AG09319 (cell line): ENCODE measurements at places on chromosomes 12 and 14.

DNA sequence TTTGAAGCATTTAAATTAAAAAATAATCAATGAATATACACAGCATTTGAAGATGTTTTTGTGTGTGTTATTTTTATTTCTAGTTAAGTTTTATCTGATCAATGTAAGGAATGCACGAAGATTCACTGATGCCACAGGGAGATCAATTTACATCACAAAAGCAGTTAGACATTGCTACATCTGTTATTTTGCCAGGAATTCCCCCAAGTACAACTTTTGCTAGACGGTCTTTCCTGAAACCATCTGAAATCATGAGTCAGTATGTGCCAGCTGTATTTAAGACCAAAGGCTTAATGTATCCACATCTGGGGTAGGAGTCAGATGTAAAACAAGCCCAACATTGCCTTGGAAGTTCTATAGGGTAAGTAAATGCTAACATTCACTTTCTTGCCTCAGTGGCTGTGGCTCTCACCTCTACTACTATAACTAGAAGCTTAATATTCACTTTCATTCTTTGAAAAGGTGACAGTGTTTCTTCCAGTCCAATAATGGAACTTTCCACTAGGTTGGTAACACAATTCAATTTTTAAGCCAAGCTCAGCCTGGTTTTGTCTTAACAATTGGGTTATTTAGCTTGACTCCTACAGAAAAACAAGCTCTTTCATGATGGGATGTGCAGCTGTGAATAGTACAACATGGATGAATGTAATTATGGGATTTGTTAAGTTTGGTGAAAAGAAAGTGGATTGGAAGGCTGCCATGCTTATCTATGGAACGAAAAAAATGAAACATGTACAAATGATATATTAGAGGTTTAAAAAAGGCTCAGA is 385.4 kb upstream of the TMEM132C start:
- DNase-seq: no peak

GRCh38 chr12:77153706-77154105 is 88.3 kb upstream of the E2F7 start:
- no peak for DNase-seq

DNA sequence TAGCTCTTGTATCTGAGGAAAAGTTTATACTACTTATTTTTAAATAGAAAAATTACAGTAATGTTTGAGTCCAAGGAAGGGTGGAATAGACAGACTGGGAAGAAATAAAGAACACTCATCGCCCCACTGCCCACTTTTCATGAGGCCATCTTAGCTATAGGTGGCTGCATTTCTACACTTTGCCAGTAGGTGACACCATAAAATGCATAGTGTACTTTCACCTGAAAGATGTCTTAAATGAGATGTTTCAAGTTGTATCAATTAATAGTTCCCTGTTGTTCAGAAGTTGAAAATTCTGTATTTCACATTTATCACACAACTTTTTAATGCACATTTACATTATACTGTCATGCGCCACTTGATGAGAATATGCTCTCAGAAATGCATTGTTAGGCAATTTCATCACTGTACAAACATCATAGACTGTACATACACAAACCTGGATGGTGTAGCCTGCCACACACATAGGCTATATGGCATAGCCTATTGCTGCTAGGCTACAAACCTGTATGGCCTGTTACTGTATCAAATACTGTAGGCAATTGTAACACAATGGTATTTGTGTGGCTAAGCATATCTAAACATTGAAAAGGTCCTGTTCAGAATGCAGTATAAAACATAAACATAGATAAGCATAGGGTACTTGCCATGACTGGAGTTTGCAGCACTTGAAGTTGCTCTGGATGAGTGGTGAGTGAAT is 27.6 kb downstream of the PMCH start:
- no peak for DNase-seq

DNA sequence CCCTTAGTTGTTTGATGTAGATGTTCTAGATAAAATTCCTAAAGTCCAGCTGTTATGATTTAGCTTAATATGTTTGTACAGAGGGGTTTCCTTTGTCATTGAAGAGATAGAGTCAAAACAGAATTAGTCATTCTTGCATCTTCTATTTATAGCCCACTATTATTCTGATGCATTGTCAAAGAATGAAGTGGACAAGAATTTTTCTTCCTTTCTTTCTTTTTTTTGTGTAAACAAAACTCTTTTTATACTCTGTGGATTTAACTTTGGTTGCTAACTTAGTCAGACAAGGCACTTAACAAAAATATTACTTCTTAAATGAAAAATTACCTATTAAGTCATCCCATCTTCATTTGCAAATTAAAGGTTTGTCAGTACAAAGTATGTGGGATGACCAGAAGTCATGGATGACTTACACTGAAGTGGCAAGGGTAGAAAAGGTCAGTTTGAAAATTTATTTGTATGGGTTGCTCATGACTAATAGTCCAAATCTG is 215.6 kb upstream of the DDHD1 start:
- peak; percentile 84 for DNase-seq

GRCh38 chr14:80946187-80946586 is 4.6 kb upstream of the CEP128 start:
- no peak for DNase-seq

- DNase-seq: no peak
Measured at GRCh38 chr12:43730283-43730682, 28.3 kb downstream of the PUS7L start.

DNA sequence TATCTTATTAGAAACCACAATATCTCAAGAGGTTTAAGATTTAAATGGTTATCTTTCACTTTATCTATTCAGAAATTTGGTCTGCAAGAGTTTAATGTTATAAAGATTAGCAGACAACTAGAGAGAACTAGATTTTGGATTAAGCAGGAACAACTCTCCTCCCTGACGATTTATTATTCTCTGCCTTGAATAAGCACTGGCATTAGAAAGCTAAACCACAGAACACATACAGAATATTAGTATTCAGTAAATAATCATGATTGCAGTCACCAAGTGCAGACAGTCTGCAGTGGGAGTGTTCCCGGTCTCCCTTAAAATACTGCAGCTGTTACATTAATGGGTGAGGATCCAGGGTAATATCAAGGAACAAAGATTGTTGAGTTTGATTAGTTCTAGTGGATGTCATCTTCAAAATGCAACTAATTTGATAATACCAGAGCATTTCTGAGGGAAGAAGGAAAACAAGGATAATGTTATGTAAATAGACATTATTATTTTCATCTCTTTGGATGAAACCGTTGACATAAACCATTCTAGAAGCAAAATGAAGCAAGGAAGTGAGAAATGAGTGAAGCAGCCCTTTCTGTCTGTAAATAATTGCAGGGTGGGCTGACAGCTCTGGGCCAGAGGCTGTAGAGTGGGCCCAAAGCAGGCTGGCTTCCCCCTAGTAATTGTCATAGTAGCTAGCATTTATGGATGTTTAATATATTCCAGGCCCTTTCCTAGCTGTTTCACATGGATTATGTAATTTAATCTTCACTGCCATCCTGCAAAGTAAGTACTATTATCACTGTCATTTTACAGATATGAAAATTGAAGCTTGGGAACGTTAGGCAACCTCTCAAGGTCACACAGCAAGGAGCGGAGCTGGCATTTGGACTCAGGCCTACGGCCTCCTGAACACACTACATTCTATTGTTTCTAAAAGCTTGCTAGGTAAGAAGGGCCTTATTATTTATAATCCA is 79.4 kb downstream of the DYRK2 start:
- no peak for DNase-seq
